ENCODE measurements at places on chromosomes 3 and 15.

- no peak for DNase-seq
Measured at GRCh38 chr3:61118830-61119229, 132.4 kb downstream of the FHIT start.

DNA sequence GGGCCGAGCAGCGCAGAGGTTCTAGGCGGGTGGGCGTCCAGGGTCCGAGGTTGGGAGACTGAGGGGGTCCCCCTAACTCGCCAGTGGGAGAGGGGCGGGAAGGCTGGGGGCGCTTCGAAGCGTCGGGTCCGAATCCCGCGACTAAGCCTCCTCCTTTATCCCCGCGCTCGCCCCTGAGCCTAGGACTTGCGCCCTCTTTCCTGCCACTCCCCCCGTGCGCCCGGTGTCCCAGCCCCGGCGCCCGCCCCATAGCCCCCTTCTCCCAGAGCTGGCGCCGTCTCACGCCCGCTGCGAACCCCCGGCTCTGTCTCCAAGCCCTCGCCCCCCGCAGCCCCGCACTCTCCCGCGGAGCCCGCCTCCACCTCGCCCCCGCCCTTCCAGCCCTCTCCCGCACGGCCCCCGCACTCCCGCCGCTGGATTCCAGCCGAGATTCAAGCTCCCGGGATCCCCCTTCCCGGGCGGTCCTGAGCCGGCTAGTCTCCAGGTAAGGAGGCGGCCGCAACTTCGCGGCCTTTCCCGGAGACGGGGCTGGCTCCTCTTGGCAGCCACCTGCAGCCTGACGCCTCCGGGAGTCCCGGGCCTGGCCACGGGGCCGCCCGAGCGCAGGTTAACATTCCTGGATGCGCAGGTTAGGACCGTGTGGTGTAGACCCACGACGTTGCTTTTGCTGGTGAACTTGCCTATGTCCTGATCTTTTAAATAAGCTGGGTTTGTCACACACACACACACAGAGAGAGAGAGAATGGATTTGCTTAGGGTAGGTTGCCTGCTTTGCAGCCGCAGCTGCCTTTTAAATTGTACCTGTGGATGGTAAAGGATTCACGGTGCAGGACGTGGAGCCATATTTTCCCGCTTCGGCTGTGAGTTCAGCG is 563 bp downstream of the PXYLP1 start:
- no peak for DNase-seq

- DNase-seq = no peak
Measured at GRCh38 chr15:39360452-39360851, 220.4 kb upstream of the THBS1 start.

DNA sequence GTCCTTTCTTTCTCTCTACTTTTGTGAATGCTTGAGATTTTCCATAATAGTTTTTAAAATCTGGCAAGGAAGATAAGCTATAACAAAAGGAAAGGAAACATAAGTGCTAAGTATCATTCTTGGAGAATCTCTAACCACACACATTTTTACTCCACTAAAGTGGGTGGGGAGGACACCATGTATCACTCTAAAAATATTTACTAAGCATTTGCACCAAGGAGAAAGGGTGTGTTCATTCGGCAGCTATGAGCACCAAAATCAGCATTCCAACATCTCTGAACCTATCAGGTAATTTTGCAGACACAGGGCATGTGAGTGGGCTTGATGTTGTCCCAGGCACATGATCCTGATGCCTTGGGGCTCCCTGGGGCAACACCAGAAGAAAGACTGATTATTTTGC is 5.5 kb downstream of the B4GALT4 start:
- DNase-seq = no peak

DNA sequence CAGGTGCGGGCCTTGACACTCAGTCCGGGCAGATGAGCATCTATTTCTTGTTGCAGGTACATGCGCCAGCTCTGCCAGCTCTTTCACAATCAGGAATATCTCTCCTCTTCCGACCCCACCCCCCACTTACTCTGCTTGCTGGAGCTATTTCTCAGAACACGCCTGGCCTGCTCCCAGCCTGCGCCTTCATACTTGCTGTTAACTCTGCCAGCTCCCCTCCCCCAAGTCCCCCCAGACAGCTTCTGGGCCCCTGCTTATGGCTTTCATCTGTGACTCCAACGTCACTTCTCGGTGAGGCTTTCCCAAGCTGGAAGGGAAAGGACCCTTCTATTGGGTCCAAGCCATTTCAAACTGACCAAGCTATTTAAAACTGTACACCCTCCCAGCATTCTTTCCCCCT is 15.2 kb downstream of the MAGEF1 start:
- DNase-seq = no peak

GRCh38 chr15:33132233-33132580 is 62.3 kb downstream of the FMN1 start:
- DNase-seq = no peak

DNA sequence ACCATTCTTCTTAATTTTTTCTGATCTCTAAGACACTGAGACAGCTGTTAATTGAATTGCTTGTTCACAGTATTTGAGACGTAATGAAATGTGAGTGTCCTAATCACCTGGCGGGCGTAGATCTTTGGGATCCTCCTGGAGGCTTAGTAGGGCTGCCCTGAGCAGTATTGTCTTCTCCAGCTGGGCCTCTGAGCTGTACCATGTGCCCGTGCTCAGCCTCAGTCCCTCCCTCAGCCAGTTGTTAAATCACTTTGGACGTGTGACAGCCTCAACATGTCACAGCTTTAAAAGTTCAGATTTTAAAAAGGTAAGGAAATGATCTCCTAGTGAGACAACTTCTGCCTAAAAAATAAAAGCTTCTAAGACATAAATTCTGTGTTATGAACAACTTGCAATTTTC is 35.5 kb downstream of the IGF1R start:
- DNase-seq = no peak

DNA sequence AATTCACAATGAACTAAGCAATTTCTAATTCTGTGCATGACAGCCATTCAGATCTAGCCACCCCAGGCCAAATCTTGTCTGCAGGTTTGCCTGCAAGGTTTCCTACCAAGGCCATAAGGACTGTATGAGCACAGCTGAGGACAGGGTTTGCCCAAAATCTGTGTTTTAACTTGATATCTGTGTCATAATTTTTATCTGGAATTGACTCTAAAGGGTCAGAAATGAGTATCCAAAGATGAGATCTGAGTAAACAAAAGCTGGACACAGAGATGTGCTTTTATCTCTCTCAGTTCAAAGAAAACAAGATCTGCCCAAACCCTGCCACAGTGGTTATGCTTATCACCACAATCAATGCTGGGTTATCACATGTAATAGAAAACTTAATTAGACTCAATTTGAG is 154.6 kb upstream of the COL8A1 start:
- no peak for DNase-seq
